ENCODE measurements at places on chromosomes 6 and 20.
A peak's percentile ranks its signal among the peaks of the same experiment; 100 is the strongest.

GRCh38 chr6:53524455-53524815 lies 20.5 kb downstream of the GCLC start:
- no peak for DNase-seq

DNA sequence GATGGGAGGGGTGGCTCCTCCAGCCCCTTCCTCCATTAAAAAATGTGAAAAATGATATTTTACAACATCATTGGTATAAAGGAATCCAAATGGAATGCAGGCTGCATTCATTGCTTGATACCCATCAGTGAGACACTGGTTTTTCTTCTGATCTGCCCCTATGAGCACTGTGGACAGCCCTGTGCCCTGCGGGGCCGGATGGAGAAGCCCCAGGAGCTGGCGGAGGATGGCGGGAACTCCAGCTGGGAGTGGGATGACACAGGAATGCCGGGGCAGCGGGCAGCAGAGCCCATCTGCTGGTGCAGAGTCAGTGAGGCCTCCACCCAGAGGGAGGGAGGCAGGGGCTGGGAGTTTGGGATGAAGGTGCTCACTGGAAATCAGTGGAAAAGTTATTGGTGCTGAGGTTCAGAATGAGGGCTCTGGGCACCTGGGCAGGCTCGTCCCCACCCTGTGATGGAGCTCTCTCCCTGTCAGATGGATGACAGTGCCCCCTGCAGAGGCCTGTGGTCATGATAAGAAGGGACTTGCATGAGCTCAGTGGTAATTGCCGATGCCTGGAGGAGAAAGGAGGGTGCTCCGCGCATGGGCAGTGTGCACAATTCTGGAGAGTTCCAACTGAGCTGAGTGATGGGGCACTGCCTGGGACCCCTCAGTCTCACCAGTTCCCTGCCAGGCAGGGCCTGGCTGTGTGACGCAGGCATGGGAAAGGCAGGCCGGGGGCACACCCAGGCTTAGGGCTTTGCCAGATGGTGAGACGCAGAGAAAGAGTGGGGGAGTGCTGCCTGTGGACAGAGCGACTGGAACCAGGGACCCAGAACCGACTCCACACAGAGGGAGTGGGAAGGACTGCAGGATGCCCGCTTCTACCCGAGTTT lies 23.2 kb downstream of the CTCFL start:
- DNase-seq = no peak

DNA sequence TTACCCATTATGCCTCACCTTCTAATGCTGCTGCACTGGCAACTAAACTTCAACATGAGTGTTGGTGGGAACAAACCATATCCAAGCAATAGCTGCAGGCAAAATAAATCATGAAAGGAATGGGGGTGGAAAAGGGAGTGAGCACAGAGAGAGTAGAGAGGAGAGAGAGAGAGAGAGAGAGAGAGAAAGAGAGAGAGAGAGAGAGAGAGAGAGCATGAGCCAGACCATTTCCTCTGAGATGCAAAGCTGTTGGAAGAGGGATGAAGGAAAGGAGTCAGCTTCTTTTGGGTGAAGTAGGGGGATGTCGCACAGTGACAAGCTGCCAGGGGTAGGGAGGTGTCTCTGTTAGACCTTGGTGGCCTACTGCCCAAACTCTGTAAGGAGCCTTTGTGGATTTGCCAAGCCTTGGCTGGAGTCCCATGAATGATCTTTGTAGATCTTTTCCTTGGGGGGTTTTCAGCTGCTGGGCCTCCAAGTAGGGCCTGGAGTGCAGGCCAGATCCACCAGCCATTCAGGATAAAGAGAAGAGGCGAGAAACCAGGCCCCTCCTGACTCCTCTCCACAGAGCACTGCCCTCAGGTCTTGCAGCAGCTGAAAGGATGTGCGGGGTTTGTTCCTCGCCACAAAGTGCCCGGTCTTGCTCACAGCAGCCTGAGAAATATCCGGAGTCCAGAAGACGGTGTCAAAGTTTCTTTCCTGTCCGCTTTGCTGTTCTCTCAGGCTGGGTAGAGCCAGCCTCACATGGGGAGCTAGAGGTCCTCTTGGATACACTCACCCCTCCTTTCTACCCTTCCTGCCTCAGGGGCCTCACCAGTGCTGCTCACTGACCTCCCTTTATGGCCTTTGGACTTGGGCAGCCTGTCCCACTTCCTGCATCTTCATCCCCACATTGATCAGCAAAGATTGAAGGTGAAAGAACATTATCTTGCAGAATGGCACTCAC lies 17.8 kb downstream of the BTBD3 start:
- DNase-seq = no peak

GRCh38 chr6:161435748-161436070 lies 161.8 kb upstream of the AGPAT4 start:
- DNase-seq = no peak

DNA sequence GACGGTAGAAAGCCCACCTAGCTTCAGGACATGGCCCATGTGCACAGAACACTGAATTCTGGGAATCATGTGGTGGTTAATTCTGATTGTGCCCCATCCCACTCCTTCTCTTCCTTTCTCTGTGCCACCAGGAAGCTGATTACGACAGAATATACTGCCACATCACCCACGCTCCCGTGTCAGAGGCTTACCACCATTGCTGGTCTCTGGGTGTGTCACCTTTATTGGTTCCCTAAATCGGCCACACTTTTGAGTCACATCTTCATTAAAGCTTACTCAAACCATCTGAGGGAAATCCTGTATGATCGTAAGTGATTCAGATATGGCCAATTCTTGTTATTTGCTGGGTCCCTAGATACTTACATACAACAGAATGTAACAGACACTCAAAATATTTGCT lies 3.1 kb downstream of the TRMT6 start:
- DNase-seq = peak; percentile 71

DNA sequence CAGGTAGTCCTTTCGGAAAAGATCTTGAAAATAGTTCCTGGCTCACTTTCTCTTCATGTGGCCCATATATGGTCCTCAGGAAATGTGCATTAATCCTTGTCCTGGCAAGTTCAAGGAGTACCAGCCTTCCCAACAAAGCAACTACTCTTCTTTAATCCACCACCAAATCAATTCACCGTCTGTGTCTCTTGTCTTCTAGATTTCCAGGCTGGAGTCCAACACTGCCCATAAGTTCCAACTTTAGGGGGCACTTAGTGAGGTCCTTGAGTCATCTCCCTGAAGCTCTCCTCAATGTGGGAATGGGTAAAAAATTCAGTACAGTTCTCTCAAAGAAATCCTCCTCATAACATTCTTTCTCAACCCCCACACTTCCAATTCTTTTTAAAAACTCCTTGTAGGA lies 6.9 kb upstream of the DAAM2 start:
- DNase-seq = no peak

- DNase-seq = no peak
Measured at GRCh38 chr6:167285077-167285770, 5.9 kb upstream of the UNC93A start.

- DNase-seq = no peak
Measured at GRCh38 chr6:92559003-92559402, 860.4 kb downstream of the EPHA7 start.

- no peak for DNase-seq
Measured at GRCh38 chr20:50222309-50223038, 31.8 kb downstream of the CEBPB start.

DNA sequence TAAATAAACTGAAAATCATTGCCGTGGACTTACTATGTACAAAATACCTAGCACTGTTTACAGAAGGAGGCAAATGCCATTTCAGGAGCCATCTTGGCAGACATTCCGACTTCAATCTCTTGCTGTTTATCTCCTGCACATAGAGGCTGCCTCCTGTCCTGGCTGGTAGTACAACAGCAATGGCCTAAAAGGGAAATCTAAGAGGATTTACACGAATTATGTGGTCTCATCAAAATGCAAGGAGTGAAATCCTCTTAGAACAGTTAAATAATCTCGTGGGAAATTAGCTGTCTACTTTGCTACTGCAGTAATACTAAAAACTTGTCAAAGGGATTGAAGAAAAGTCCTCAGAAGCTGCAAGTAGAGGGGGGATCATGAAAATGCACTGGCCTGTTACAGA lies 82.2 kb upstream of the SLC2A12 start:
- DNase-seq = no peak
